Stimulated activated effector memory CD8-positive, alpha-beta T cell treated with anti-CD3 and anti-CD28 coated beads, Interleukin-12 subunit alpha, Interleukin-12 subunit beta, amount 100 ng/mL, for 72 hours (primary cell): ENCODE measurements at places on chromosomes 6 and 20.

- DNase-seq = no peak
These were observed 76.0 kb upstream of the TBC1D7 start for GRCh38 chr6:13404228-13404891.

GRCh38 chr6:164942271-164942670, 367.1 kb downstream of the C6orf118 start:
- DNase-seq = no peak

- no peak for DNase-seq
These were observed 132.2 kb downstream of the TAF4 start for GRCh38 chr20:61933481-61933950.

- DNase-seq = no peak
These were observed 27.6 kb upstream of the ASXL1 start for GRCh38 chr20:32330555-32330897.

DNA sequence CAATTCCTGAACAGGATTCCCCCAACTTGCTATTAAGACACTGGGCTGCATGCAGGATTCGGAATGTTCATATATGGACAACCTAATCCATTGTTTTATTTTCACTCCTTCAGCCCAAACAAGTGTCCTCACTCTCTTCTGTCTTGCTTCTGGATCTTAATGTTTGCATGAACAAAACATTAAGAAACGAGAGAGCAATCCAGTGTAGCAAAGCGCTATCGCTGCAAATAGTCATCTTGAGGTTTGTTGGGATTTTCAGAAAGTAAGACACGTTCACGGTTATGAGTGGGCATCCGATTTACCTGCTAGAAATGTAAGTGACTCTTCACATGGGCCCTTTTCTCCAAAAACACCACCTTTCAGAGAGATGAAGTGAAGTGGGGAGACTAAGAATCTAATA, 156.4 kb downstream of the MBOAT1 start:
- DNase-seq = no peak

DNA sequence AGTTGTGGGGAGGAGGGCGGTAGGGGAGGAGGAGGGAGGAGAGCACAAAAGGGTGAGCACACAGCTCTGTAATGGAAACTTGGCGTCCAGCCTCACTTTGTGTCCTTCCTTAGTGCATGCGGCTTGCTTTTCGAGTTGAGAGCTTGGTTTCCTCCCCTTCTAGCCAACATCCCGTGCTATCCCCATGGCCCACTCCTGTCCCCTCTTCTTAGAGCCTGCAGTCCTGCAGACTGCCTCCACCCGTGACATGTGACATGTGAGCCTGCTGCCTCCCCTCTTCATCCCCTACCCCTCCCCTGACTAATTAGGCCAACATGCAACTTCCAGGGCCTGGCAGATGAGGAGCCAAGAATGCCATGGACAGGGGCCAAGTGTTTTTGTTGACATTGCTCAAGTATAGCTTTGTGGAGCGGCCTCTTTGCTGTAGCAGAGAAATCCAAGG, 63.2 kb downstream of the SLC24A3 start:
- DNase-seq = no peak

GRCh38 chr6:71349976-71350615, 61.5 kb downstream of the OGFRL1 start:
- DNase-seq = no peak

GRCh38 chr6:15962449-15962764, 166.5 kb upstream of the MYLIP start:
- DNase-seq = peak; percentile 60

GRCh38 chr20:18739751-18740166, 73.8 kb upstream of the SCP2D1 start:
- DNase-seq = no peak

DNA sequence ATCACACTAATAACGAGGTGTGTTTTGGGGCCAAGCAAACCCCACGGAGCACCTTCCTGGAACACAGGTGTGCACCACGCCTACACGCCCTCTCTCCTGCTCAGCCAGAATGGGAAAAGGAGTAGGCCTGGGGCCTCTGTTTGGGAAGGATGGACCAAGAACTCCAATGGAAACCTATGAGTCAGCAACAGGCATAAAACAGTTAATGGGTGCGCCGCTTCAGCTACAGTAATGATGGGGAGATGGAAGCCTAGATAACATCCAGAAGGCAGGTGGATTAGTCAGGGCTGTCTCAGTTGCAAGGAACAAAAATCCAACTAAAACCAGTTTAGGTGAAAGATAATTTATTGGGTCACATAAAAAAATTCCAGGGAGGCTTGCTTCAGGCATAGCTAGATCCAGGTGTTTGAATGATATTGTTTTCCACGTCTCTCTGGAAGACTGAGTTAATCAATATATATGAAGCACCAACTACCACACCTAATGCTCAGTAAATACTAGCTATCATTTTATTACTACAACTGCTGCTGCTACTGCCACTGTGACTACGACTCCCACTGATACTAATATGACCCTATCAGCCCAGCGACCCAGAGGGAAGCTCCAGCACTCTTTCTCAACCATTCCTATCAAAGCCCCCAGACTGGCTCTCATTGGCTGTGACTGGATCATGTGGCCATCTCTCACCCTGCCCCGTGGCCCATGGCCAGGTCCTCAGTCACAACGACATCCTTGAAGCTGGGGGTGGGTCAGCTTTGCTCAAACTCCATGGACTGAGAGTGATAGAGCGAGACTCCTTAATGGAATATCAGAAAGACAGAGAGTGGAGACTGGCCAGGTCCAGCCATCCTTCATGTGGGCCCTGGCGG, 155.2 kb upstream of the PTPN1 start:
- no peak for DNase-seq

DNA sequence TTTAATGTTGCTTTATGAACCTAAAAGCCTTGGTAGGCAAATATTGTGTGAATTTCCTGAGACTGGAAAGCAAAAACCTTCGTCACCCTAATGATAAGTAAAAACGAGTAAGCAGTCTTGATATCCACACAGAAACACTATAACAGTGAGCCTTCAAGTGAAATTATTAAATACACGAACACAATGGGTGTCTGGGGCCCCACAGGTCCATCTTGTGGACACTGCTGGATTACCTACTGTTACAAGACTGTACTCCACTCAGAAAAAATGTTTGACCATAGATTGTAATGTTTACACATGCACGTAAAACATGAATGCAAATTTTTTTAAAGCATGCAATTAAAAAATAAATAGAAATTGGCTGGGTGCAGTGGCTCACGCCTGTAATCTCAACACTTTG, 466.9 kb downstream of the CD83 start:
- DNase-seq = no peak

DNA sequence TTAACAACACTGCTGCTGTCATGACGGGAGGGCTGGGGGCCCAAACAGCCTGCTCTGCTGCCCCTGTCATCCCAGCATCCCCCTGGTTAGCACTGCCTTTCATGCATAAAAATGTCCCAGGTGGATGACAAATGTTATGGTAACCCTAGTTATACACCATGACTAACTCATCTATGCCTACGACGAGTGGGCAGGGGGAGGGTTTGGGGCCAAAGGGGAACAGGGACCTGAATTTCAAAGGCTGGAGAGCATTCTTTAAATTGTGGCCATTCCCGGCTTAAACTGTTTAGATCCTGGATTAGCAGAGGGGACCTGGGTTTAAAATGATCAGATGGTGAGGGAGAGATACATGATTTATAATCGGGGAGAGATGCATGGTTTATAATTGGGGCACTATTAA, 24.4 kb downstream of the GNAS-AS1 start:
- no peak for DNase-seq

DNA sequence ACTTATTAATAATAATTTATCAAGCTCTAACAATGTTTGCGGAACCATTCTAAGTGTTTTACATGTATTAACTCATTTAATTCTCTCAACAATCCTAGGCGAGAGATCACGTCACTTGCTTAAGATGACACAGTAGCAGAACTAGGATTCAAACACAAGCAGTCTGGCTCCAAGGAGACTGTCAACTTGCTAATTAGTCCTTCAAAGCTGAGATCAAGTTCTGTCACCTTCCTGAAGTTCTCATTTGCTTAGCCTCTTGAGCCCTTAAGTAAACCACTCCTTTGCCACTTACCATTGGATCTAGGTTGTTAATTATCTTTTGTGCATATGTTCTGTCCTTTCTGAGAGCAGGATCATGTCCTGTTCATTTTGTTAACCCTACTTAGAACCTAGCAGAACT, 14.1 kb downstream of the FKBP5 start:
- DNase-seq = no peak

DNA sequence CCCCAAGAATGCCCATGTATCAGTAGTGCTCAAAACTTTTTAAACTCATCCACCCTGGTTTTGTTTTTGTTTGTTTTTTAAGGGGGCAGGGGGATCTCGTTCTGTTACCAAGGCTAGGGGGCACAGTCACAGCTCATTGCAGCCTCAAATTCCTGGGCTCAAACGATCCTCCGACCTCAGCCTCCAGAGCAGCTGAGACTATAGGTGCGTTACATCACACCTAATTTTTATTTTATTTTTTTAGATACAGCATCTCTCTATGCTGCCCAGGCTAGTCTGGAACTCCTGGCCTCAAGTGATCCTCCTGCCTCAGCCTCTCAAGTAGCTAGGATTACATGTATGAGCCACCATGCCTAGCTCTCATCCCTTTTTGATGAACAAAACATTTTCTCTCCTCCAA, 11.2 kb downstream of the PHIP start:
- no peak for DNase-seq

GRCh38 chr6:158044525-158044888, 62.8 kb downstream of the SYNJ2 start:
- DNase-seq = no peak

- DNase-seq = no peak
These were observed 40.4 kb upstream of the ELMO2 start for GRCh38 chr20:46446851-46447250.

GRCh38 chr6:19597809-19598320, 239.3 kb upstream of the ID4 start:
- DNase-seq = no peak

- no peak for DNase-seq
These were observed 56.4 kb downstream of the CD24 start for GRCh38 chr6:106918115-106918514.

- DNase-seq = no peak
These were observed 118.7 kb upstream of the TBX18 start for GRCh38 chr6:84882768-84883766.

DNA sequence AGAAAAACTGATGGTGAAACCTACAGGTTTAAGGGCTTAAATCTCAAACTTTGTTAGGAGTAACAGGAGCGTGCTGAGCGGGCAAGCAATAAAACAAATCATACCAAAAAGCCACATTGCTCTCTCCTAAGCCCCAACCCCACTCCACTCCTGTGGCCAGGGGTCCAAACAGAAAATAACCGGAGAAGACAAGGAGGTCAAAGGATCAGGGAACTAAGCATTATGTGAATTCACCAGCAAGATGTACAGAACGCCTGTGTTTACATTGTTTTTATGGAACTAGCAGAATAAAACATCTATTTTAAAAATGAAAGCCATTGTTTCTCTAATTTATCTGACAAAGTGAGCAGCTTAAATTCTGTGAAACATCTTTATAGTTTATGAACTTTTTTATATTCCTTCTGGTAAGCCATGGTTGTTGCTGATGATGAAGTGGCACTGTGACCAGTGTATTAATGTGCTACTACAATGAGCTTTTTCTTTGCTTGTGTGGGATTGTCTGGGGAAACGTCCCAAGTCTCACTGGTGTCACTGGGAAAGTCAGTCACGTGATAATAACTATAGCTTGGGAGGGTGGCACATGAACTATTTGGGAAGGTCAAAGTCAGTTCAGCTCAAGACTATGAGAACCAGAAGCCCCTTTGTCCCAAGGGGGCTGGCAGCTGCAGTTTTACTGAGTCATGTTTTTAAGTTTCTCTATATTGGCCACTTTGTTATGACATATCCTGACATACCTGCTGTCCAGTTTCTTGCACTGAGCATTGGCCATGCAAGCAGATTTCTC, 9.8 kb downstream of the FAM210B start:
- DNase-seq = no peak

DNA sequence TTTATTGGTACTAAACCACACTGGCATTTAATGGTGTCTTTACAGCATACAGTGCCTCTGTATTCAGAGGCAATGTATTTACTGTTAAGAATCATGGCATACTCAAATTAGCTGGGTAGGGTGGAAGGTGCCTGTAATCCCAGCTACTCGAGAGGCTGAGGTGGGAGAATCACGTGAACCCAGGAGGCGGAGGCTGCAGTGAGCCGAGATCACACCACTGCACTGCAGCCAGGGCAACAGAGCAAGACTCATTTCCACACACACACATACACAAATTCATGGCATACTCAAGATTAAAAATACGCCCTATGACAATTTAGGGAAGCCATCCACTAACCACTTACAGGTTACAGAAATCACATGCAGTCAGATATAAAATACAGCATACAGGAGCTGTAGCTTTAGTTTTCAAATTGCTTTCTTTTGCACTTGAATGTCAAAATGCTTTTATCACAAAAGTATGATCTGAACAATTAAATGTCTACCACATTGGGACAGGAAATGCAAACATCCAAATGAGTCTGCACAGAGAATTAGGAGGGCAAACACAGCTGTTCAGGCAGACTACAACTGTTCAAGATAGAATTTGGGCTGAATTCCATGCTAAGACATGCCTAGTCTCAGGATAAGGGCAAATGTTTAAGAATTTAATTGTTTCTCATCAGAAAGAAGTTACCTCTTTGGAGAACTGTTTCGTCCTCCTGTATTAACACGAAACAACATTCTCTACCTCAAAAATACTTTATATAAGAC, 36.4 kb downstream of the CSNK2A1 start:
- DNase-seq = no peak
